ENCODE measurements at places on chromosomes 16 and 17.

- H3K27me3 ChIP-seq = peaks cover 42% of the 10 kb centered on the region
- no peak overlapping the region for H3K27ac ChIP-seq
- H3K4me1 ChIP-seq = 0 out of 2 replicates have a peak, but pooled peaks cover 1% of the 10 kb centered on the region
- no peaks in the 10 kb centered on the region for H3K36me3 ChIP-seq
- DNase-seq = no peak
- H3K4me3 ChIP-seq = no peak overlapping the region
Measured at GRCh38 chr17:74351552-74352210, 10.0 kb downstream of the BTBD17 start.

DNA sequence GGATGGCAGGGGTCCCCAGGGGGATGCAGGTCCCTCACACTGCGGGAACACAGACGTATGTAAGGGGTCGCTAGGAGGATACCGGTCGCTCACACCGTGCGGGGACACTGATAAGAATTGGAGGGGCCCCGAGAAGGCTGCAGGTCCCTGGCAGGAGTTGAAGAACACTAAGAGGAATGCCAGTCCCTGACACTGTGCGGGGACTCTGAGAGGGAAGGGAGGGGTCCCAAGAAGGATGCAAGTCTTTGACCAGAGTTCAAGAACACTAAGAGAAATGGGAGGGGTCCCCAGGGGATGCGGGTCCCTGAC, 510 bp downstream of the ERCC4 start:
- peak overlapping the region; percentile 88 for H3K4me3 ChIP-seq
- no peaks in the 10 kb centered on the region for H3K4me1 ChIP-seq
- DNase-seq = no peak
- no peaks in the 10 kb centered on the region for H3K36me3 ChIP-seq

DNA sequence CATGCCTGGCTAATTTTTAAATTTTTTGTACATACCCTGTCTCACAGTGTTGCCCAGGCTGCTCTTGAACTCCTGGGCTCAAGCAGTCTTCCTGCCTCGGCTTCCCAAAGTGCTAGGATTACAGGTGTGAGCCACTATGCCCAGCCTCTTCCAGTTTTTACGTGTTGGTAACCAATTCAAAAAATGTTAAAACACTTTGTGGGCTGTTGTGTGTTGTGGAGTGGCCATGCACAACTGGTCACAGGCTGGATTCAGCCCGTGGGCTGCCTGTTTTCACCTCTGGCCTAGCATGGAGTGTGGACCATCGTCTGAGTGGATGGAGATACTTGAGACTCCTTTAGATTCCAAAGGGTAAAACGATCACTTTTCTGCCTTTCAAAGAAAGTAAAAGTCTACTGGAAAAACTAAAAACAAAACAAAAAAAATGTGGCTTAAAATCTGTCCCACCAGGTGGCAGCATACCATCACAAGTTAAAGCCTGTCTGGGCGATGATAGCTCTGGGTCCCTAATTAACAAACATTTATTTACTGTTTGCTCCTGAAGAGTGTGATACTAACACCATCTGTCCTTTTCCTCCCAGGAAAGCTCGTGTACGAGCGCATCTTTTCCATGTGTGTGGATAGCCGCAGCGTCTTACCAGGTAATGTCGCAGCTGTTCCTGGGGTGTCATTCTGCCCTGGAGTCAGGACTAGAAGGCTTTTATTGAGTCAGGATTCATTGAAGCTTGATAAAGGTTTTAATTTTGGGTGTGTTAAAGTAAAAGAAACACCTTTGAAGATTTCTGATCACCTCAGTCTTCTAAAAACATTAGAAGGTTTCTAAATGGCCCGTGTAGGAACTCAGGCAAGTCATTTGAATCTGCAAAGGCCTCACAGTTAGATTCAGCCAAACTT, 45.8 kb downstream of the VPS35L start:
- peak; percentile 9 for DNase-seq
- H3K27me3 ChIP-seq = no peaks in the 10 kb centered on the region
- no peak overlapping the region for H3K4me3 ChIP-seq
- no peaks in the 10 kb centered on the region for H3K36me3 ChIP-seq

- no peaks in the 10 kb centered on the region for H3K4me1 ChIP-seq
- no peak overlapping the region for H3K4me3 ChIP-seq
- DNase-seq = no peak
Measured at GRCh38 chr17:13843862-13844635, 225.3 kb upstream of the COX10 start.

DNA sequence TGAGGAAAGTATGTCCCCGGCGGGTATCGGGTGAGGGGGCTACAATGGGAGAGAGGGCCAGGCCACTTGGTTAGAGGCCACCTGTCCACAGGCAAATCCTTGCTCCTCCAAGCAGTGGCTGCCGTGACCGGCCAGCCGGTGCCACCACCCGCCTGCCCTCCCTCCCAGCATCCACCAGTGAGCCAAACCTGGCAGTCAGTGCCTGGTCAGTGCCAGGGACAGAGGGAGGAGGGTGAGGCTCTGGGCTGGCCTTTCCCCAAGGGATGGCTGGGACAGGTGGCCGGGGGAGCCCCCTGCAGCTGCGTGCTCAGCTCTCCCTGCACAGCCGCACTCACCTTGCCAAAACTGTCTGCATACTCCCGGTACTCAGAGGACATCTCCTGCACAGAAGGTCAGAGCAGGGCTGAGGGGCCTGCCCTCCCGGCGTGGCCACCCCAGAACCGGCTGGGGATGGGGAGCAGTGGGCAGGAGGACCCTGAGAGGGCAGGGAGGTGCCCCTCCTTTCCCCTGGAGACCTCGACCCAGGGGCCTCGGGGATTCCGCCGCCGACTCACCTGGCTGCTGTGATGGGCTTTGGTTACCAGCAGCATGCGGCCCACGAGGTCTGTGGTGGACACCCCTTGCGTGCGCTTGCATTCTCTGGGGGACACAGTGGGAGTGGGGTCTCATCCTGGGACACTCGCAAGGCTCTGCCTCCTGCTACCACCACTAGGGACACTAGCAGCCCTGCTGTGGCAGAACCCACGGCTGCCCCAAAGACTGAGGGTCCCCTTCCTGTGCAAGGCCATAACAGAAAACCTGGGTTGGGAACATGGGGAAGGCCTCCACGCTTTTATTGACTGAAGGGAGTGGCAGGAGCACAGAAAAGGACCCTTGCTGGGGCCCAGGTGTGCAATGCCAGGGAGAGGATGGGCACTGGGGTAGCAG, 3.7 kb downstream of the PCYT2 start:
- H3K4me1 ChIP-seq = peaks cover 6% of the 10 kb centered on the region
- DNase-seq = no peak
- no peaks in the 10 kb centered on the region for H3K27me3 ChIP-seq
- H3K4me3 ChIP-seq = no peak overlapping the region
- H3K27ac ChIP-seq = no peak overlapping the region
